ENCODE measurements at places on chromosomes 7 and 10. TPM values are rescaled to one million over a fixed set of nuclear protein-coding genes. Genes with fewer than 3 reads are reported as not detected.

DNA sequence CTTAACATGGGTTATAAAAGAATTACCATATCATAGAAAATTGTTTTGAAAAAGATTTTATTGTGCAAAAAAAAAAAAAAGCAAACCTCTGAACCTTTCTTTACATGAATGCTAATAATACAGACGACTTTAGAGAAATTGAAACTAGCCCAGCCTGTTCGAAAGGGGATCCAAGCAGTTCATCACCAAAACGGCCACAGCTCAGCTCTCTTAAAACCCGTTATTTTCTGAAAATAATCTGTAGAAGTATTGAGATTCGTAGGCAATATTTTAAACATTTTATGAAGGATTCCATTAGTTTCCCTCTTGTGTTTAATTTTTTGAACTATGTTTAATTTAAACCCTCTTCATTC lies 9.9 kb upstream of the GSAP start:
- no peak for DNase-seq

The NME8 gene
- total RNA-seq: not detected

The SUGCT gene
- 3.1 TPM for total RNA-seq

DNA sequence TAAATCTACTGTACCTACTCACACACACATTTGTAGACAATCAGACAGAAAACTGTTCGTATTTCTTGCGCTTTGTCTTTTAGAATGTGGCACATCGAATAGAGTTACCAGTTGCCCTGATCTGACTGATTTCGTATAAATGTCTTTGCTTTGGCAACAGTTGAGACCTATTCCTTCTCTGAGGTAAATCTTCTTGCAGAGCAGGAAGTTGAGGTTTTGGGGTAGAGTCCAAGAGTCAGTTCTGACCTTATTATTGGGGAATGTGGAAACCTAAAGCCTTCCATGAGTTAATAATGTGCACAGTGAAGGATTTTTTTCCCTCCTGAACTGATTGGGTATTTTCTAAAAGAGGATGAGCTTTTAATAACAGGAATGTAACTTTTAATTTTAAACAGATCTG lies 135.3 kb downstream of the KIAA1217 start:
- DNase-seq: no peak

- DNase-seq: peak; percentile 12
Observed at GRCh38 chr7:85890244-85890811, 703.5 kb upstream of the SEMA3D start.

GRCh38 chr7:71768450-71768849 lies 636.5 kb downstream of the GALNT17 start:
- DNase-seq: no peak

- no peak for DNase-seq
Observed at GRCh38 chr10:118730756-118731456, 23.9 kb downstream of the CACUL1 start.

- no peak for DNase-seq
Observed at GRCh38 chr10:123229927-123230630, 75.9 kb downstream of the BUB3 start.

- no peak for DNase-seq
Observed at GRCh38 chr10:42543840-42544372, 94.5 kb downstream of the ZNF33B start.

DNA sequence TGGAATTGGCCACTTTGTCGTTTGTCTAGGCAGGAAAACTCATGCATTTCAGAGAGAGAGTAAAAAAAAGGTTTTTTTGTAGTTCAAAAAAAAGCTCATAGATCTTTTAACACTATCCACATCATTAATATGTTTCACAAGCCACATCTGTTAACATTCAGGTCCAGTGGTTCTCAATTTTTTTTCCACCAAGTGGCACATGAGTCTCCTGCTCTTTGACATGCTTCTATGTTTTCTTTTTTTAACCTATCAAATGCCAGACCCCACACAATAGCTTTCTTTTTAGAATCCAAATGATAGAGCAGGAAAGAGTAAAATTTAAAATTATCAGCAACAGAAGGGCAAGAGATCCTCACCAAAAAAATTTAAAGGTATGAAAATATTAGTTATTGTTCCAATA lies 20.3 kb downstream of the NOD1 start:
- no peak for DNase-seq

DNA sequence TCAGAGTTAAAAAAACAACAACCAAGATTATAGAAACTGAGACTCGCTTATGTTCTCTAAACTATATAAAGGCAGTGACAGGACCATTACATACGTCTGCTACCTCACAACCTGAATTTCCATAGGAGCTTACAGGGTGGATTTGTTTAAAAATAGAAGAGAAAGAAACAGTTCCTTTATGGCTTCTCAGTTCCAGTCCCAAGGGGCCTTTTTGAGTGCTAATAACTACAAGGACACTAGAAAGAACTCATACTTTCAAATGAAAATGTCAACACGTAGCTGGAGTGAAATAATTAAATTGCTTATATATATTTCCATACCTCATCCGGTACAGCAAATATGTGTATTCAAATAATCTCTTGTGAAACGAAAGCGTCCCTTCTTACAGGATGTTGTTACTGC lies 19.7 kb downstream of the TSPAN12 start:
- DNase-seq: no peak

- DNase-seq: no peak
Observed at GRCh38 chr7:26658389-26659084, 205.9 kb downstream of the SKAP2 start.

DNA sequence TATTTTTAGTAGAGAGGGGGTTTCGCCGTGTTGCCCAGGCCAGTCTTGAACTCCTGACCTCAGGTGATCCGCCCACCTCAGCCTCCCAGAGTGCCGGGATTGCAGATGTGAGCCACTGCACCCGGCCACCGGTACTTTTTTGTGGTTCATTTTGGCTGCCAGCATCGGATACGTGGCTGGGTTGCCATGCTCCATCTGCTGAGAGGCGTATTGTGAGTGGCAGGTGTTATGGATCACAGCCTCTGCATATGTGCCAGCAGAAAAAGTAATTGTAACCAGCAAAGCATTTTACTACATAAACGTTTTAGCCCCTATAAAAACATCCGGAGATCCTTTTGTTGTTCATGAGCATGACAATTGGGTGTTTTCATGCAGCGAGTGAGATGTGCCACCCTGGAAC lies 7.1 kb downstream of the FOXK1 start:
- DNase-seq: no peak

The CLRN3 gene
- total RNA-seq: not detected

The FAM185A gene
- total RNA-seq: 8.9 TPM

DNA sequence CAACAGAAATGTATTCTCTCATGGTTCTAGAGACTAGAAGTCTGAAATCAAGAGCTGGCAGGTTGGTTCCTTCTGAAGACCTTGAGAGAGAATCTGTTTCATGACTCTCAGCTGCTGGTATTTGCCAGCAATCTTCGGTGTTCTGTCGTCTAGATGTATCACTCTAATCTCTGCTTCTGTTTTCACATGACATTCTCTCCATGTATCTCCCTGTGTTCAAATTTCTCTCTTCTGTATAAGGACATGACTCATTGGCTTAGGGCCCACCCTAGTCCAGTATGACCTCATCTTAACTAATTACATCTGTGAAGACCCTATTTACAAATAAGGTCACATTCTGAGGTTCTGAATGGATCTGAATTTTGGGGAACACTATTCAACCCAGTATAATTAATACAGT lies 82.3 kb downstream of the ANKRD7 start:
- DNase-seq: no peak

The ZNRF2 gene
- 22.1 TPM for total RNA-seq

- no peak for DNase-seq
Observed at GRCh38 chr7:55572378-55573233, at the start of gene VOPP1. VOPP1 (minus strand) TSS chr7:55572502; CDS start chr7:55572324, 178 bp downstream.

The CTAGE6 gene
- not detected for total RNA-seq

- DNase-seq: no peak
Observed at GRCh38 chr10:74987339-74988053, 124.0 kb upstream of the SAMD8 start.

DNA sequence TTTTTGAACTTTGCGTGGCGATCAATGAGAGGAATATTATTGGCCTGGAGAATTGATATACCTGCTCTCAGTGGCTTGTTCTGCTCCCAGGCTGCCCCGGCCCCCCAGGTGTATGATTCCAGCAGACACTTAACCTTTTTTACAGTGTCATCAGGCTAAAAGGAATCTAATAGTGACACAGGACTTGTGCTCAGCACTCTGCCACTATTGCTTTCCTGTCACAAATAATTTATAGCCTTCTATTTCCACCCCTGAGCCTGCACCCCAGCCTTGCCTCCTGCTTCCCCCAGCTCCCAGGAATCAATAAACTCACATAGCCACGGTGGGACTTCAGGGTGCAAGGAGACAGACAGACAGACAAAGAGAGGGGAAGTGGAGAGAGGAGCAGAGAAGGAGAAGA lies 28.3 kb downstream of the PAX2 start:
- no peak for DNase-seq

- no peak for DNase-seq
Observed at GRCh38 chr10:96648297-96648696, 61.5 kb upstream of the TM9SF3 start.

DNA sequence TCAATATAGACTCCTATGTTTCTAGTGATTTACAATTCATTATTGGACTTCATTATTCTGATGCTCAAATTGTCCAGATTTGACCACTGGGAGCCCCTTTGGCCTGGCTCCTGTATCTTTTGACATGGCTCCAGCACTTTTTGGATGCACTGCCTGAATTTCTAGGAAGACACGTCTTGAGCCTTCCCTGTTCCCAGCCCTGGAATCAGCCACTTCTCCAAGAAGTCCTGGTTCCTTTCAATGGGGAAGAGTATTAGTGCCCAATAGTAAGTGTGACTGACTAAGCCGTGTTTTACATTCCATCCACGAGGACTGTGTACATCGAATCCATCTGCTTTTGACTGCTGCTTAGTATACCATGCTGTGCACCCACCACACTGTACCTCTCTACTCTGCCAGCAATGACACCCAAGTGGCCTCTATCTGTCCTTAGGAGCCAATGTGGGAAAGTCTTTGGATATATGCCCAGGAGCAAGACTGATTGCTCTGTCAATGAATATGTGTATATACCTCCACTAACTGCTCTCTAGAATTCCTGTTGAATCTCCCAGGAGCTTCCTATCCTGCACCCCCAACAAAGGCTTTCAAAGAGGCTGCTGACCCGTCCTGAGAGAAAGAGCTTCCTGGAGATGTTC lies 23.2 kb upstream of the NPFFR1 start:
- DNase-seq: no peak

The CPA4 gene
- 3.1 TPM for total RNA-seq

The ADCYAP1R1 gene
- total RNA-seq: not detected
